ENCODE measurements at places on chromosomes 1 and 21.

- no peak for DNase-seq
These were observed 2.9 kb upstream of the CENPL start for GRCh38 chr1:173827611-173828010.

DNA sequence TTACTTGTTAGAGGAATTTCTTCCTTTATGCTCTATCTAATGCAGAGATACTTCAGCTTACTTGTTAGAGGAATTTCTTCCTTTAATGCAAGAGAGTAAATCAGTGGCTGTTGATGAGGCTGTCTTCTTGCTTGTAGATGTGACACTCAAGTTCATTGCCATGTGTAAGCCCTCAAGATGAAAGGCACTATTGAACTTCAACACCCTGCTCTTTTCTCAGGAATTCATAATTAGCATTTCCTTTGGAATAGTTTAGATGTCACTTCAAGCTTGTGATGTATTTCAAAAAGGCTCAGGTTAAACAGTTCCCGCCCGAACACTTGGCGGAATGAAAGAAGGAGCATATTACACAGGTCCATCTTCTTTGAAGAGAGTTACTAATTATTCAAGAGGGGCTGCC, 251.9 kb downstream of the RGS7 start:
- DNase-seq: no peak

DNA sequence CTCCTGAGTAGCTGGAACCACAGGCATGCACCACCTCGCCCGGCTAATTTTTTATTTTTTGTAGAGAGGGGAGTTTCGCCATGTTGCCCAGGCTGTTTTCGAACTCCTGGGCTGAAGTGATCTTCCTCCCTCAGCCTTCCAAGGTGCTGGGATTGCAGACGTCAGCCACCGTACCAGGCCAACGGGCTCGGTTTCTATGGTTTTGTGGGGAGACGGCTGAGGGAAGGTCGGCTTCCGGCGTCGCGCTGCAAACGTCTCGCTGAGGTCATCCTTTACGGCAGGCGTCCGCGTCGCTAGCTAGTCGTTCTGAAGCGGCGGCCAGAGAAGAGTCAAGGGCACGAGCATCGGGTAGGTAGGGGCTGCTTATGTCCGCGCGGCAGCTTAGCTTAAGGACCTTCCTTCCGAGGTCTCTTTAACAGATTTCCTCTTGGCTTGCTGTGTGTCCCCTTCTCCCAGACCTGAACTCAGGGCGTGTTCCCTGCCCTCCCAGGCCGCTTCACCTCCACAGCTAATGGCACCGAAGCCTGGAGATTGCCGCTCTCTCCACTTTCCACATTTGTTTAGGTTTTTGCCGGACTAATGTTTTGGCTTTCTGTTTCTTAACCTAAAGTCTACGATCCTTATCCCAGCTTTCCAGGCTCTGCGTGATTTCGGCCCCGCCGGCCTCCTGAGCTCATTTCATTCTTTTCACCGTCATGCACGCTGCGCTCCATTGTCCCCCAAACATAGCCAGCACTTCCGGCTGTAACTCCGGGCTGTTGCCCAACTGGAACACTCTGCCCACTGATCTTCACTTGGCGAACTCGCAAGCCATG, at the start of gene NDUFS5:
Gene NDUFS5, plus strand, starts transcription at position 300 of the 815 bp plus-strand sequence. CDS start 2,375 bp downstream, outside the sequence.
- peak; percentile 72 for DNase-seq

DNA sequence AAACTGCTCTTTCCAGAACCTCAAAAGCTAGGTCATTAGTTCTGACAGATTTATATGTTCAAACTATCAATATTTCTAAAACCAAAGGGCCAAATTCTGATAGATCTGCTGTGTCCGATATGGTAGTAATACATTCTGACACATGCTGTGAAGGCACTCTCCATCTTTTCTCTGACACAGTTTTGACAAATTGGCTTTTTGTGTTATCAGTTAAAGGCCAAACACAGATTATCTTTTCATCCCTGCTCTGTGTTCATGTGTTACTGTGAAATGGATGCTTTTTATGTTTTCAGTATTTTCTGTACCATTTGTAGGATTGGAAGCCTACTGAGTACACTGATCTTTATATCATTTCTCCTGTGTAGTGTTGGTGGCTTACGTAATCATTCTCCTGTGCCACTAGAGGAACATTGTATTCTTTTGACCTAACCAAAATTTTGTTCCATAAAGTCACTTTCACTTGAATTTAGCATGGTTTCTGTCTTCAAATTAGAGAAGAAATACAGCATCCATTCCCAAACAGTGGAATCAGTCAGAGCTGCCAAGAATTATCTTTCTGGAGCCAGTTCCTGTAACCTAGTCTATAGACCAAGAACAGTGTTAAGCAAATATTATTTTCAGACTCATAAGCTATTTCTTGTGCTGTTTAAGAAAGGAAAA, 137.2 kb downstream of the ADGRL2 start:
- DNase-seq: no peak

- no peak for DNase-seq
These were observed 1.6 kb upstream of the EFNA1 start for GRCh38 chr1:155125946-155126555.
